Mesenteric fat pad (tissue), 1 donor: ENCODE measurements at places on chromosomes 13 and 19.

GRCh38 chr13:33958964-33959363 is 141.0 kb downstream of the RFC3 start:
- DNase-seq: no peak

DNA sequence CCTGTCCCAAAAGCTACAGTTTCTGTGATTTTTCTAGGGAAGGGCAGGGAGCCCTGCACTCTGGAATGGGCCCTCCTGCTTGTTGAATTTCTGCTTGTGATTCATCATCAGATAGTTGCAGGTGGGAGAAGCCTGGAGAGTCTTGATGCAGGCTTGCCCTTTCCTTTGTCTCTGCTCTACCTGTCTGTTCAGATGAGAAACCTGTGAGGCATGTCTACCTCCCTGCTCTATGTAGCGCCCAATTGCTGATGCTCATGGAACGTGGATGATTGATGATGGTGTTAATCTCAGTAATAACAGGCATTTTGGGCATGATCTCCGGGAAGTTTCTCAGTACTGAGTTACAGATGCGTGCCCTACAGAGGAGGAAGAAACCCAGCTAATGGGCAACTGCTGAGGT is 10.9 kb upstream of the CBY2 start:
- no peak for DNase-seq

DNA sequence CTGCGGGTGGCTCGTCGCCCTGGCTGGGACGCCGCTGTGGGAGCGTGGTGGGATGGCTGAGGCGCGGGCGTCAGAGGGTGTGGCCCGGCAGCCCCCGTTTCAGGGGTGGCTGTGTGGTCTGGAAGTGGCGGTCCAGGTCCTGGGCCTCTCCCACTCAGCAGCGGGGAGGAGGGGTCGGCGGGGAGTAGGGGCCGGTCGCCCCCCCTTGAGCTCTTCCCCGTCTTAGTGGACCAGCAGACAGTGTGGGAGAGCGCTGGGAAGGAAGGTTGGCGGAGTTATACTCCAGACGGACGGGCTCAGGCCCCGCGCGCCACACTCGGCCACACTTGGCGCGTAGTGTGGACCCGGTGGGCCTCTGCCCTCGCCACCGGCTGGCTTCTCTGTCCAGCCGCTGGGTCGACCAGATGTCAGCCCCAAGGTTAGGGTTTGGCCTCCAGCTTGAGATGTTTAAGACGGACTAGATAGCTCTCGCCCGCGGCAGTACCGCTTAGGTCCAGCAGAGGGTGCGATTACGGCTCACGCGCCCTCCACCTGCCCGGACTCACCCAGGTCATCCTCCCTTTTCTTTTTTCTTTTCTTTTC is 21.7 kb upstream of the ZNF429 start:
- no peak for DNase-seq

- DNase-seq: no peak
Observed at GRCh38 chr19:55777528-55777927, 8.6 kb downstream of the RFPL4AL1 start.

DNA sequence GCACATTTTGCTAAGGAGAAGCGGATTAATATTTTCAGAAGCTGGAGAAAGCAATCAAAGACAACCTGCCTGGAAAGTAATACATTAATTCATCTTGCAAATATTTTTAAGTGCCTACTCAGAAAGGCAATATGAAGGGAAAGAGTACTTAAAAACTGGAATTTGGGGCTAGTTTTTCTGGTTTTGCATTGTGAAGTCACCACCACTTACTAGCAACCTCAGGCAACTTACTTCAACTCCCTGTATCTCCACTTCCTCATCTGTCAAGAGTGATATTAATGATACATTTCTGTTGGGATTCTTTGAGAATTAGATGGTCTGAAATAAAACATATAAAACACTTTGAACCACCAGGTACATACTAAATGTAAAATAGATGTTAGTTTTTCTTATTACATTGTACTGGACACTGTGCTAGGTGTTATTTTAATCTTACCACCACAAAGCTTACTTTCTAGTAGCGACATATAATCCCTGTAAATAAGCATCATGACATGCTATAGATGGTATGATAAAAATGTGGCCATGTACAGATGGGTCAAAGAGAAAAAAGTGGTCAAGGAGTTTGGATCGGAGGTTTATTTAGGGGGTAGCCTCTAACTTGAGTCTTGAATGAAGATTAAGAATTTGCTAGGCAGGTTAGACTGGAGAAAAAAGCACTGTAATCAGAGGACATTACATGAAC is 101.2 kb downstream of the SPRY2 start:
- DNase-seq: no peak
